ENCODE measurements at places on chromosomes 2 and 18.

- no peak for DNase-seq
Measured at GRCh38 chr2:161033059-161033660, 127.1 kb upstream of the TANK start.

GRCh38 chr2:111209045-111209514 is 88.4 kb downstream of the BCL2L11 start:
- DNase-seq = no peak

DNA sequence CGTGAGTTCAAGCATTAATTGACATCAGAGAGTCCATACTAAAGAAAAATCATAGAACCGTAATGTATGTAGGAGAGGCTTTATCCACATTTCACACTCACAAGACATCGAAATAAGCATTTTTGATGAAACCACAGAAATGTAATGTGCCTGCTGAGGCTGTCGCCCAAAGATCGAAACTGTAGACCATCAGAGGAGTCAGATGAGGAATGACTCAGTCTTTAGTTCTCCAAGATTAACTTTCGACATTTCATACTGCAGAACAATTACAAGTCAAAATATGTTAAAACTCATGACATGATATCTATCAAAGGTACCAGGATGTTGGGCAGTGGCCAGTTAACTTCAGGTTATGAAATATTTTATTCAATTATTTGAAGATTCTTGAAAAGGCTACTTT is 79.6 kb downstream of the RAB31 start:
- no peak for DNase-seq

GRCh38 chr2:40680547-40680946 is 228.7 kb upstream of the SLC8A1 start:
- DNase-seq = no peak

DNA sequence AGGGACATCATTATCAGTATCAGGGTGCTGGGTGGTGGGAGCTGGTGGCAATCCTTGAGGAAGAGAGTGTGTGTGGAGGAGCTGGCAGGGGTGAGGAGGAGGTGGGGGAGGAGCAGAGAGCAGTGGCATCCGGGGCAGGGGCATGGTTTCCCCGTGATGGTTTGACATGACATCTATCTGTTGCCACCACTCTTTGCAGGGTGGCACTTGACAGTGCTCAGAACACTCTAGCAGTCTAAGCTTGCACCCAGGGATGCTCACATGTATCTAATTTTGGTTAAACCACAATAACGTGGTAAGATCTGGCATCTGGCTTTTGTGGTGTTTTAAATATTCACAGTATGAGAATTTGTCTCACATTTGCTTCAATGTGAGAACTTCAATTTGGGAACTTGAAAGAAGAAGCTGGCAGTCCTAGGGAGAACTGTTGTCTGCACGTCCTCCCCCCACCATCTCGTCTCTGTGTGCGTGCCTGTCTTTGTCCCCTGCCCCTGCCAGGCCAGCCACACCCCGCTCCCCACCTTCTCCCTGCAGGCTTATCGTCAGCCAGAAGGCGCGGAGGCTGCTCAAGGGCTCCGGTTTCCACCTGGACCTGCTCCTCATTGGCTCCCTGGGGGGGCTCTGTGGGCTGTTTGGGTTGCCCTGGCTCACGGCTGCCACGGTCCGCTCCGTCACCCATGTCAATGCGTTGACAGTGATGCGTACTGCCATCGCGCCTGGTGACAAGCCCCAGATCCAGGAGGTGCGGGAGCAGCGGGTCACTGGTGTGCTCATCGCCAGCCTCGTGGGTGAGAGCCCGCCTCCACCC is 11.7 kb downstream of the SLC4A3 start:
- no peak for DNase-seq

All from T follicular helper cell (primary cell).